Eye (tissue), 1 donor: ENCODE measurements at places on chromosomes 1 and 21.

DNA sequence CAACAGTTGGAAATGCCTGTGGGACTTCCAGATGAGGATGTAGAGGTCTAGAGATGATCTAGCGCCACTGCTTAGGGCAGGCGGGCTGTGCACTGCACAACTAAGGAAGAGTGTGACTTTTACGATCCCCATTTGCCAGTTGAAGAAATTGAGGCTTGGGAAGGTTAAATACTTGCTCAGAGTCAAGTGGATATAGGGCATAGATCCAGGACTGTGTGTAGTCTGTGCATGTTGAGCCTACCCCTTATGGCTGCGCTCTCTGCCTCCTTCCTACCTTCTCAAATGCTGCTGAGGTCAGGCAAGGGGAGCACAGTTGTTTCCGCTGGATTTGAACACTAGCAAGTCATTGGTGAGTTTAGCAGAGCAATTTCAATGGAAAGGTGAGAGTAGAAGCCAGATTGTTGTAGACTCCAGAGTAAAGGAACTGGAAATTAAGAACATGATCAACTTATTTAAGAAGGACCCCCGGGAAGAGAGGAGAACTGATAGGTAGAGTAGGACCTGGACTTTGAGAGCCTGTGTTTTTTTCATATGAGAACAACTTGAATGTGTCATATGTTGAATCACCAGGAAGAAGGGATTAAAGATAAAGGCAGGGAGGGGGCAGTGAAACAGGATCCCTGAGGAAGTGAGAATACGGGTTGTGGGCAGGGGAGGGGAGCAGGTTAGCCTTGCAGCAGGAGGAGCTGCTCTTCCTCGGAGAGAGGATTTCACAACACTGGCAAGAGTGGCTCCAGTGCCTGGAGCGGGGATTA is 2.7 kb downstream of the CAPN2 start:
- no peak for DNase-seq

GRCh38 chr1:10835822-10836421 is 39.5 kb upstream of the CASZ1 start:
- DNase-seq = peak; percentile 95

- DNase-seq = no peak
Measured at GRCh38 chr1:98884864-98885263, 119.8 kb downstream of the PLPPR5 start.

DNA sequence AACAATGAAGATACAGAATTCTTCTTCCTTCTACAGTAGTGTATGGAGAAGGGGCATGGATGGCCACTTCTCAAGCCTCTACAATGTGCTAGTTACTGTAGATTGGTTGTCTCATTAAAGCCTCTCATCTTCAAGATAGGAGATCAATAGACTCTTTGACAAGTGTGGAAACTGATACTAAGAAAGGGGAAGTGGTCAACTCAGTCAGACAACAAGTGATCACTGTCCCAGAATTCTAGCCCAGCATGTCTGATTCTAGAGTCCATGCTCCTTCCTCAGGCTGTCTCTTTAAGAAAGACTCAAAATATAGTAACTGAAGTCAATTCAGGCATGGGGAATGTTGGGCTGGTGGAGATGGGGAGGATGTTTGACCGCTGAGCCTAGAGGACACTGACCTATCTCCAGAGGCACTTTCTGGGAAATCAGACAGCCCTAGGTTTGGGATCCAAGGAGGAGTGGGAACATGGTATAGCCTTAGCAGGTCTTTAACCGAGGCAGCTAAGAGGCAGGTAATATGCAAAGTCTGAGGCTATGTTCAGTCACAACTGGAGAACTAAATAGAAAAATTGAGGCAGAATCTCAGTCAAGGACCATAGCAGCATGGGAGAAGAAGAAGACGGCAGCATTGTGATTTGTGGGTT is 39.3 kb upstream of the EYA3 start:
- no peak for DNase-seq

GRCh38 chr1:215958841-215959240 is 391.7 kb downstream of the KCTD3 start:
- no peak for DNase-seq

DNA sequence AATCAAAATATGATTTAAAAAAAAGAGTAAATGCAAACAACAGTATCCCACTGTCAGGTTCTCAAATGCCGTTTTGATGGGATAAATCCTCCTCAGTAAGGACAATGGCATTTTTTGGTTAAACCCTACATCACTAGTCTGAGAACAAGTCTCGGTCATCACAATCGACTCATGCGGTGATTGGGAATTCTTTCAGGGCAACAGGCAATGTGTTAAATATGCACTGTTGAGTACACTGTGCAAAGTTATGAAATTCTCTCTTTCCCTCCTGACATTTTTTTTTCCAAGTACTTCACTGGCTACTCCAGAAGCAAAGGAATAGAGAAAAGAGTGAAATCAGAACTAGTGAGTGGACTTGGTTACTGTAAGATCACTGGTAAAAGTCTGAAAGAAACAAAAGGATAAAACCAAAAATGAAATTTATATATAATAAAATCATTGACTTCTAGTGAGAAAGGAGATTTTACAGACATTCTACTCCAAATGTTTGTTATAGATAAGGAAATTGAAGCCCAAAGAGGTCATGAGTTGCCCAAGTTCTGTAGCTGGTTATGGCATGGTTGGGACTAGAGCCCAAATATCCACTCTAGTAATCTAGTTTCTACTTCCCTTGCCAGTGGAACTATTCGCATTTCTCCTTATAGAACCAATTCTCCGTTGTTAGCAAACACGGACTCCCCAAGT is 111.3 kb downstream of the TGFBR3 start:
- DNase-seq = no peak

GRCh38 chr1:84159533-84160240 is 15.6 kb downstream of the PRKACB start:
- DNase-seq = no peak

DNA sequence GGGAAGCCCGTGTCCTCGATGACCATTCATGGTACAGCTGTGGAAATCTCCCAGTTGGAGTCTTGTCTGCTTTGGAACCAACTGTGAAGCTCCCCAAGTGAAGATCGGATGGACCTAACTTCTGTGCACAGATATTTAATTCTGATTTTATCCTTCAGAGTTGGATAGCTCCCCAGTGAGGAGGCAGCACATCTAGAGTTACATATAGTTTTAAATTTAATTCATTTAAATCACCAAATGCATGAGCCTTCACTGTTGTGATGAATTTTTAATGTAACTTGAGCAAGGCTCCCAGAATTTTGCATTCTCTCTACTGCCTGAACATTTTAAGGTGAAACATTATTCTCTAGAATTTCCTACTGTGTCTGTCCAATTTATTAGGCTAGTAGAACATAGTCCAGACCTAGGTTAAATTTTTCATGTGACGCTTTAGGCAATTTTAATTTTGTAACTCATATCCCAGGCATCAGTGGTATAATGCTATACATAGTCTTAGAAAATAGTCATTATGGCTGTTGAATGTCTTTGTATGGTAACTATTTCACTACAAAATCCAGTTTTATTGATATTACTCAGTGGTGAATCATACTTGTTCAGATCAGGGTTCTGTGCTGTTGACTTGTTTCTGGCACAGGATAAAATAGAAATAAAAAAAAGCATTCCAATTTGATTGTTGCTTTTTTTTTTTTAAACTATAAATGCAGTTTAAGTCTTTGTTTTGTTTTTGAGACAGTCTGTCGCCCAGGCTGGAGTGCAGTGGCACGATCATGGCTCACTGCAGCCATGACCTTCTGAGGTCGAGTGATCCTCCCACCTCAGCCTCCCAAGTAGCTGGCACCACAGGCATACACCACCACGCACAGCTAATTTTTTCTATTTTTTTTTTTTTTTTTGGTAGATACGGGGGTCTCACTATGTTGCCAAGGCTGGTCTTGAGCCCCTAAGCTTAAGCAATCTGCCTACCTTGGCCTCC is 66.9 kb downstream of the PRDM2 start:
- DNase-seq = no peak

- no peak for DNase-seq
Measured at GRCh38 chr1:46043458-46044017, 88.9 kb downstream of the PIK3R3 start.

- DNase-seq = no peak
Measured at GRCh38 chr1:85240174-85240601, 19.3 kb downstream of the C1orf52 start.

- DNase-seq = no peak
Measured at GRCh38 chr1:23492132-23492720, 8.2 kb upstream of the ASAP3 start.

DNA sequence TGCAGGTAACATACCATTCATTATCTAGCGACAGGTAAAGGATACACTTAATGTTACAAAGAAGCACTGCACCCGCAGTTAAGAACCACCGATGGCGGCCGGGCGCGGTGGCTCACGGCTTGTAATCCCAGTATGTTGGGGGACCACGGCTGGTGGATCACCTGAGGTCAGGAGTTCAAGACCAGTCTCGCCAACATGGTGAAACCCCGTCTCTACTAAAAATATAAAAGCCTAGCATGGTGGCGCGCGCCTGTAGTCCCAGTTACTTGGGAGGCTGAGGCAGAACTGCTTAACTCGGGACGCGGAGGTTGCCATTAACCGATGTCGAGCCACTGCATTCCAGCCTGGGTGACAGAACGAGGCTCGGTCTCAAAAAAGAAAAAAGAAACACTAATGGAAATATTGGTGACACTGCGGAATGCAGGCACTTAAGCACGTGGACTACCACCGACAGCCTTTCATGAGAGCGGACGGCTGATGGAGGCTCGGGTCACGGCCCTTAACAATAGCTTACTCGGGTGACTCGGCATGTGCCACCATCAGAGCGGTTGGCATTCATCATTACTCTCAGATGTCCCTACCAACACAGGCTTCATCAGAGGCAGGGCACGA is 542 bp downstream of the GAS5 start:
- DNase-seq = no peak

DNA sequence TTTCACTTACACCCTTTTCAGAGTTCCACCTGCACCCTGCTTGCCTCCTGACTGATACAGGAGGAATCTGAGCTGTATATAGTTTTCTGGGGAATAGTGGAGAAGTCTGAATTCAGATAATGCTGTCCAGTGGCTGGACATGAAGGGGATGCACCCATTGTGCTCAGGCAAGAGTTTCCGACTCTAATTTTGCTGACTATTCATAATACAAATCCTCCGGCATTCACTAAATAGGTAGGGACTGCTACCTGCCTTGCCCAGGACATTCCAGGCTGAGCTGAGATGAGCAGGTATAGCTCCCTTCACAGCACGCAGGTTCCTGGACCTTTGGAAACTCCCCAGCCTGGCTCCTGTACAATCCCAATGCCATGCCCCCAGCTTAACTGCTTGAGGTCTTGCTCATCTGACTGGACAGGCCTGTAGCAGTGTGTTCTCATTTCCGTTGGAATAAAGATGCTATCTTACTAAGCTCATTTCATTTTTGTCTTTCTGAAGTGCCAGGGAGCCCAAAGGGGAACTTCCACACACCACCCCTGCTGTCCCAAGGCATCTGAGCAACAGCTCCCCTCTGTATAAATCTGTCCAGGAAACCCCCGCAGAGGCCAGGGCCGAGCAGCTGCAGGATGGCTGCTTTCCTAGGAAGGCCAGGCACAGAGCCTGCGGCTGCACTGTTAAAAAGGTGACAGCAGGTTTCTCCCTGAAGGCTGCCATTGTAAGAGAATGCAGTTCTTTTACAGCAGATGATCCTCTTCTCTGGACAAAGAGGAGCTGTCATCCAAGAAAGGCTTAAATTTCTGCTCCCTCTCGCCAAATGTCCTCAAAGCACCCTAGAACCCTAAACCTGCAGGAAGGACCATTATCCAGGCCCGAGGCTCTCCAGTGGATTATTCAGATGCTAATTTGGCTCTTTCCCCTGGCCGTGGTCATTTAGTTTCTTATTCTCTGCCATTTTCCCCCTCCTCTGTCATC is 21.7 kb upstream of the VASH2 start:
- no peak for DNase-seq

GRCh38 chr1:192485692-192486436 is 89.7 kb upstream of the RGS1 start:
- no peak for DNase-seq

DNA sequence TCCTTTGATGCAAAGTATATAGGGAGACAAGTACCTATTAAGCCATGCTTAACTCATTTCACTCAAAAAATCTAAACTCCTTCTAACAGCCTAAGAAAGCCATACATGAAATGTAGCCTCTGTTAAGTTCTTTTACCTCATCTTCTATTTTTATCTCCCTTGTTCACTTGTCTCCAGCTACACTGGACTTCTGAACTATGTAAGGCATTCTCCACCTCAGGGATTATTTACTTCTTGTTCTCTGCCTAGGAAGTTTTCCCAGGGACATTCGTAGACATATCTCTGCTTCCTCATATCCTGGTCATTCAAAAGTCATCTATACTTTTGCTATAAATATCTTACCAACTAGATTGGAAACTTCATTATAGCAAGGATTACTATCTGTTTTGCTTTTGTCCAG is 96.9 kb downstream of the COP1 start:
- no peak for DNase-seq

DNA sequence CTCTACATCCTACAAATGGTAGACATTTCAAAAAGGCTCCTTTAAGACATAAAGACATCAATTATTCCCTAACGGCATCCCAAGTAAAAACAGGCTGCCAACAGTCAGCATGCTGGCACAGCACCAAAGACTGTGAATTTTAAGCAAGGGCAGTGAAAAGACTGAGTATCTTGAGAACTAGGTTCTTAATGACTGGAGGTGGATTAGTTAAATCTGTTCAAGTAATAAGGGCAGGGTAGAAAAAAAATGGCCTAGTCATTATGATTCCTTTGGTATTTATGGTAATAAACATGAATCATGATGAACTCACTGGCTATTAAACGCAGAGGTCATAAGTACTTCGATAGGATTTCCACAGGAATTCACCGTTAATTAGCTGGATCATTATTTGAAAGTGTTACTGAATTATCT is 75.2 kb downstream of the KIFAP3 start:
- DNase-seq = peak; percentile 50

DNA sequence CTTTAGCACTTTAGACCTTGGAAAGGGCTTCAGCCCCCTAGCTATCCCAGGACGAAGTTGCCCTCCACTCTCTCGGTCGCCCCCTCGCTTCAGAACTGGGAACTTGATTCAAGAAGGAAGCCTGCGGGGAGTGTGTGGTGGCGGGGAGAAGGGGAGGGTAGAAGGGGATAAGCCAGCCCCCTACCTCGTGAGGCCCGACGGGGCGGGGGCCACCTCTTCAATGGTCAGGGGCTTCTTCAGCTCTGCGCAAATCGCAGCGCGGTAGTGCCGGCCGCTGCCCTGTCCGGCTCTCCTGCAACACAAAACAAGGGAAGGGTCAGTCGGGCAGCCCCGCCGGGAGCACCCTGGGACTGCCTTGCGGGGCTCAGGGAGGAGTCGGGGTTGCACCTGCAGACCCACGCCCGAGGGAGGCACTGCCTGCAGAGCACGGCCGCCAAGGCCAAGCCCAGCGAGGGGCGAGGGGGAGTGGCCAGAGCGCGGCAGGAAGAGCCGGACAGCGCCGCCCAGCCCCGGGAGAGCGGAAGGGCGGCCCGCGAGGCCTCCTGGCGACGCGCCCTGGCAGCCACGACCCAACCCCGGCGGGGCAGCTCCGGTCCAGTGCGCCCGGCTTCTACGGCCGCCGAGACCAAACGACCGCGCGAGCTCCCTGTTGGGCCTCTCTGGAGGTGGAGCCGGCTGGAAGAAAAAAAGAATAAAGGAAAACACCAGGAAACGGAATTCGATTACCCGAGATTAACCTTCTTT is 56.2 kb upstream of the RASAL2 start:
- DNase-seq = peak; percentile 88

- no peak for DNase-seq
Measured at GRCh38 chr21:45227735-45228134, 60.0 kb downstream of the POFUT2 start.

GRCh38 chr1:186531561-186532165 is 70.7 kb upstream of the PDC start:
- no peak for DNase-seq
